ENCODE measurements at places on chromosomes 5 and 9. TPM values are rescaled to one million over a fixed set of nuclear protein-coding genes. Genes with fewer than 3 reads are reported as not detected.

The SHOC1 gene
- not detected for total RNA-seq

The IFNA13 gene
- total RNA-seq: not detected

The SARDH gene
- 6.2 TPM for total RNA-seq

The TLR4 gene
- total RNA-seq: 59.0 TPM

The HTR4 gene
- not detected for total RNA-seq

The LHX3 gene
- not detected for total RNA-seq

The IL5 gene
- not detected for total RNA-seq

The NDUFB6 gene
- 46.2 TPM for total RNA-seq

The ENTREP1 gene
- total RNA-seq: 88.1 TPM

The INSL4 gene
- not detected for total RNA-seq

The AGXT2 gene
- not detected for total RNA-seq

The CLIC3 gene
- 240 TPM for total RNA-seq

The ATG12 gene
- 46.6 TPM for total RNA-seq

The ORM2 gene
- not detected for total RNA-seq

The TSLP gene
- 0.81 TPM for total RNA-seq

The IFNA17 gene
- not detected for total RNA-seq

The STC2 gene
- total RNA-seq: 6.6 TPM

The PCDHGA7 gene
- total RNA-seq: 7.0 TPM

The C5orf52 gene
- total RNA-seq: not detected

The C9orf40 gene
- 3.4 TPM for total RNA-seq

The BAAT gene
- total RNA-seq: not detected

The EEIG1 gene
- total RNA-seq: 18.3 TPM

The PHYHD1 gene
- total RNA-seq: 10.1 TPM

The SCGB3A2 gene
- total RNA-seq: not detected

The DOK3 gene
- 5.9 TPM for total RNA-seq

The ODF2 gene
- 22.4 TPM for total RNA-seq

The SGCD gene
- 9.7 TPM for total RNA-seq

The GRXCR2 gene
- total RNA-seq: not detected

The SLC6A7 gene
- total RNA-seq: not detected

The CMBL gene
- 29.5 TPM for total RNA-seq

The SPINK1 gene
- not detected for total RNA-seq

The TYRP1 gene
- not detected for total RNA-seq

The MSH3 gene
- total RNA-seq: 45.0 TPM

The KIAA0825 gene
- 32.6 TPM for total RNA-seq

The SLC45A2 gene
- total RNA-seq: not detected

The TTF1 gene
- total RNA-seq: 14.6 TPM

The SPACA9 gene
- total RNA-seq: 18.5 TPM

The CETN3 gene
- 15.3 TPM for total RNA-seq

The IRGM gene
- total RNA-seq: 0.67 TPM

The MCC gene
- 22.3 TPM for total RNA-seq

The PRDM9 gene
- total RNA-seq: not detected

The MAST4 gene
- 25.1 TPM for total RNA-seq
